ENCODE measurements at places on chromosomes 6 and 20.
A peak's percentile ranks its signal among the peaks of the same experiment; 100 is the strongest.

DNA sequence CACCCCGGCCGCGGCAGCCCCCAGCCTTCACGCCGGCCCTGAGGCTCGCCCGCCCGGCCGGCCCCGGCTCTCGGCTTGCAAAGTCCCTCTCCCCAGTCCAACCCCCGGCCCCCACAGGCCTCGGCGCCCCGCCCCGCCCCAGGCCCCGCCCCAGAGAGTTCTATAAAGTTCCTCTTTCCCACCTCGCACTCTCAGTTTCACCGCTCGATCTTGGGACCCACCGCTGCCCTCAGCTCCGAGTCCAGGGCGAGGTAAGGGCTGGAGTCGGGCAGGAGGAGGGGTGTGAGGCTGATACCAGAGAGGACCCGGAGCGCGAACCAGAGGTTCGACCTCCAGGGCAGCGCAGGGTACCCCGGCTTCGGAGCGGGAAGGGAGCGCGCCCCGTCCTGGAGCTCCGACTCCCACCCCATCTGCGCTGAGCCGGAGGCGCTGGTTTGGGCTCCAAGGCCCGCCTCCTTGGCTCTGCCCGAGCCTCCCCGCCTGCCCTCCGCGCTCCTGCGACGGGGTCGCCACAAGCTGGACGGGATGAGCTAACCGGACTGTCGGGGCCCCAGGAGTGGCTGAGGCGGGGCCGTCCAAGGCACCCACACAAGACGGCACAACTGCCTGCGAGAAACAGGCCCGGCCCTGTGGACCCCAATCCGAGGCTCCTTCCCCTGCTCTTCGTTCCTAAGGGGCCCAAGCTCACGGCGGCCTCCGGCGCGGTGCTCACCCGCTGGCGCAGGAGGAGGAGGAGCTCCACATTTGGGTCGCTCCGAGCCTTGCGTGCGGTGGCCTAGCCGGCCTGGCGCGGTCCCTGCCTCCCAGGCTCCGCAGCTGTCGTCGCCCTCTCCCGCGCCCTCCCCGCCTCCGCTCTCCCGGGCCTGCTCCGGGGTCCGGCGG lies at the start of gene IRF4:
Gene IRF4 (plus strand): TSS at position 194 of the 882 bp plus-strand sequence. CDS start 1,401 bp downstream, outside the sequence.
- peak; percentile 80 for DNase-seq

DNA sequence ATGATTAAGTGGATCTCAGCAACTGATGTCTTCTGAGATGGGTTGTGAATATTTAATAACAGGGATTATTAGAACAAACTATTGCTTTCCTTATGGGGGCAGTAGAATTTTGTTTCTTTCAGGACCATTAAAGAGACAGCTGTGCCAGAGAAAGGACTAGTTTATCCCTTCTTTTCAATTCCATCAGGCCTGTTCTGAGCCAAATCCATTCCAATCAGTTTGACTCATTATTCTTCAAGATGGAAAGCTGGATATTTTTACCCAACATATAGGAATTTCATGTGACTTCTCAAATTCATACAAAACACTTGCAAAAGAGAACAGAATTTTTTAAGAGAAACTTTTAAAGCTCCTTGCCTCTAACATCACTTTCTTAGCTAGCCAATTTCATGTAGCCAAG lies 722.0 kb upstream of the FLRT3 start:
- no peak for DNase-seq

GRCh38 chr6:44012078-44012493 lies 115.2 kb downstream of the MRPL14 start:
- DNase-seq: no peak

DNA sequence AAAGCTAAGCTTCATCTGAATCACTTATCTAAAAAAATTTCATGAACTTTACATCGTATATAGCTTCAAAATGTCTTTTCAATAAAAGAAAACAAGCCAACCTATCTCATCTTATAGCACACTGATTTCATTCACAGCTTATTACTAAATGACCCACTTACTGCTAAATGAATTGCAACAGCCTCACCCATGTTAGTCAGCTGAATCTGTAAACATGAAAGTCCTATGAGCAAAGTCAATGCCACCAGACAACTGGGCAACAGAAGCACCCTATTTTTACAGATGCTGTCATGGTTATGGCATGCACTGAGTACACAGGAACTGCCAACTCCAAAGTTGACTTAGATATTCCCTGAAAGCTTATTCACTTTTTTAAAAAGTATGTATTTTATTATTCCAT lies 41.2 kb upstream of the DST start:
- no peak for DNase-seq

DNA sequence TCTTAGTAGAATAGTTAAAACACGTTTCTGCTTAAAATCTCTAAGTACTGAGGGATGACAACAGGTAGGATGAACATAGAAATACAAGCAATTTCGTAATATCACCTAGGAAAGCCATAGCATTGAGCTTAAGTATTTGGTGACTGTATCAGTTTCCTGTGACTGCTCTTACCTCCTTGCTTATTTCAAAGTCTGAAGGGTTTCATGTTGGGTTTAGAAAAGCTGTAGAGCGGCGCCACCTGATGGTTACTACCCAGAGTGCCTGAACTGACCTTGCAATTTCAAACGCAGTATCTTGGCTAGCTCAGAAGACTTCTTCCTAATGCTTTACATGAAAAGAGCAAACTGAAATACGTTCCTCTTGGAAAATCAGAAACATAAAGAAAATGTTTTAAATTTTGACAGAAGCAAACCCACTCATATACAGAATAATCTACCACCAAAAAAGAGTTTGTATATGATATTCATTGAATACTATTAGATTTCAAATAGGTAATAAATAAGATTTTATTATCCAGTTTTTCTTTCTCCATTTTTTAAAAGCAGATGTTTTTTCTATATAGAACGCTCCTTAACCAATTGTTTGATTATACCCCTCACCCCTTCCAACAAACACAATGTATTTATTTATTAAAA lies 82.3 kb upstream of the RIPOR2 start:
- peak; percentile 83 for DNase-seq

DNA sequence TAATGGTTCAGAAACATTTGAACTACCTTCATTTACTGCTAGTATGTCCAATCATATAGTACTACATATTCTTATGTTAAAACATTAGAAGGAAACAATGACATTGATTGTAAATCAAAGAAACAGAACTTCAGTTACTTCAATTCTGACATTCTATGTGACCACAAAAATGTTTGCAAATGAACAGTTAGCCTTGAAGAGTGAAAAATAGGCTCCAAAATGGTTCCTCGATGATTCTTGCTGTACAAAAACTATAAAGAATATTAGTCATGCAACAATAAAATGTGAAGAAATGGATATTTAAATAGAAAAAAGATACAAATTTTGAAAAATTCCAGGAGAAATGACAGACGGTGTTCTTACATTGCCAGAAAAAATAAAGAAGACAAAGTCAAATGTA lies 686.9 kb downstream of the BCKDHB start:
- no peak for DNase-seq

DNA sequence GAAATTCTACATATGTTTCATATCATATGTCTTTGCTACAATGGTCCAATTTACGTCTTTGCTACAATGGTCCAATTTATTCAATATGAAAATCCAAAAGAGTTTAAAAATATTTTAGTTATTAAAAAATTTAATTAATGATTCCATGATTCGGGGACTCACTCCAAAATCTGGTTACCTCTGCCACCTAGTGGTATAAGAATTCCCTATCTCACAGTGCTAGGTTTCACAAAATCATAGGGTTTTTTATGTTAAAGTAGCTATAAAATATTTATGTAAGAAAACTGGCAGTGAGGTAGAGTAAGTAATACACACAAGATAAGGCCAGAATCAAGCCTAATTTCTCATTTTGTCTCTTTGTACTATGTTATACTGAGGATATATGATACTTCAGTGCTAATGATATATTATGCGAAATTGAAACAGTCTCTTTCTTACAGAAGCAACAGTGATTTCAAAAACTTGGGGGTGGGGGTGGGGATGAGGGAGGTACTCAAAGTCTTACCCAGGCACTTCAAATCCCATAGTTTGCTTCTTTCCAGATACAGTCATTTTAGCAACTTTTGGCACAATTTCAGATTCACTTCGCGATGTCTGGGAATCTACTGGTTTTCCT lies 52.3 kb downstream of the HBS1L start:
- DNase-seq: no peak

- peak; percentile 37 for DNase-seq
These were observed 510 bp downstream of the NDRG3 start for GRCh38 chr20:36745234-36745926.

DNA sequence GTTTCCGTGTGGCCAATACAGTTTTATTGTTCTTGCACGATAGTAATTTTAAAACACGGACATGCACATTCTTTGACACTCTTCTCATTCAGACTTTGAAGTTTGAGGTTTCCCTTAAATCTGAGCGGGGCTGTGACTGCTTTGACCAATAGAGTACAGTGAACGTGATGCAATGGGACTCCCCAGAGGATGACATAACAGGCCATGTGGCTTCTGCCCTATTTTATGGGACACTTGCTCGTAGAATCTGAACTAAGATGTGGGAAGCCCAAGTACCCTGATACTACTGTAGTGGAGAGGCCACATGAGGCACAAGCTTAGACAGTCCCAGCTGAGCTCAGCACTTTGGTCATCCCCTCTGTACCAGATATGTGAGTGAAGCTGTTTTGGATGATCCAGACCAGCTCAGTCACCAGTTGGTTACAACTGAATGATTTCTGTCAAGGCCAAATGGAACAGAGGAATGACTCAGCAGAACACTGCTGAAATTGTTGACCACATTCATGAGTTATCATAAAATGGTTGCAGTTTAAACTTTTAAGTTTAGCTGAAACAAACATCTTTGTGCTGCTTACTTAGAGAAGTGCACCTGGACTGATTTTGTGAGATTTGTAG lies 279.4 kb downstream of the RFPL4B start:
- no peak for DNase-seq

- no peak for DNase-seq
These were observed 109.1 kb upstream of the PLEKHG1 start for GRCh38 chr6:150490586-150490985.

DNA sequence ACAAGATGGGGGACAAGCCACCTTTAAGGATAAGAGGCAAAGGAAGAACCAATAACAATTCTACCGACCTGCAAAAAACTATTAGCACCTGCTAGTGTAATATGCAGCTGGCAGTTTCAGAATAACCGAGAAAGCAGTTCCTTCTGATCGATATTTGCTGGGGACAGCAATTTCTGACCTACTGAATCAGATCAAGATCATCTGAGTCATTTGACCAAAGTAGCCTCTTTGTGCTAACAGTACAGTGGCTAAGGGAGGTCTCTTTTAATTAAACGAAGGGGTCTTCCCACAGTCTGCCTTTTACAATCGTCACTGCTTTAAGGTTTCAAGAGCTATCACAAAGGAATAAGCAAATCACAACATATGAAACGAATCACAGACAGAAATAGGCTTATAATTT lies 318.9 kb downstream of the BTBD9 start:
- DNase-seq: no peak

- DNase-seq: no peak
These were observed 29.6 kb downstream of the PCNA start for GRCh38 chr20:5090191-5090590.

DNA sequence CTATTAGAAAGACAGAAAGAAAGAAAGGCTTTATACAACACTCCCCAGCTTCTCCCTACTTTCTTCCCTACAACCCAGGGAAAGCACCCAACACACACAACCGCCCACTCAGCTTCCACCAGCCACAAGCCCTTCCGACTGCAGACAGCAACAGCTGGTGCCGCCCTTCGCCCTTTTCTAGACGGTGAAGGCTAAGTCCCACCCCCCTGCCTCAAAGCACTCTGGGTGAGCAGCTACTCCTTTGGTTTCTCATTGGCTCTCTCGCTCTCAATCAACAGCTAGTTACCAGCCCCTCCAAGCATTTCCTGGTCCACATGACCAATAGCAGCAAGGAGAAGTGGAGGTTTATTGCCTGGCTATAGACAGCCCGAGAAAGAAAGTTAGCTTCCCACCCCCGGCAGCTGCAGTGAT lies 230.1 kb upstream of the MOCS1 start:
- DNase-seq: no peak

DNA sequence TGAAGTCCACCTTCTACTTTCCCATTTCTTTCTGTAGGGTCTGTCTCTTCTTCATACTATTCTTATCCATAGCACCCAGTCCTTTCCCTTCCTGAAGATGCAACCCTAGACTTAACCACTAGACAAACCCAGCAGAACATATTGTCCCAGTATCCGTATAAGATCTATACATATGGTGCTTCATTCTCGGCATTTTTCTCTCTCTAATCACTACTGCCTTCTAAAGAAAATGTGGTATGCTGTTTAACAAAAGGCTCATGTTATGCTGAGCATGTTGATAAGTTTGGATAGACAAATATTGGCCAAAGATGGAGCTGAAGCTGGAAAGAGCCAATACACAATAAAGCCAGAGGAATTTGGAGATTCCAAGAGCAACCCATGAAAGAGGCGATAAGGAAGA lies 212.6 kb downstream of the MAFB start:
- DNase-seq: no peak

DNA sequence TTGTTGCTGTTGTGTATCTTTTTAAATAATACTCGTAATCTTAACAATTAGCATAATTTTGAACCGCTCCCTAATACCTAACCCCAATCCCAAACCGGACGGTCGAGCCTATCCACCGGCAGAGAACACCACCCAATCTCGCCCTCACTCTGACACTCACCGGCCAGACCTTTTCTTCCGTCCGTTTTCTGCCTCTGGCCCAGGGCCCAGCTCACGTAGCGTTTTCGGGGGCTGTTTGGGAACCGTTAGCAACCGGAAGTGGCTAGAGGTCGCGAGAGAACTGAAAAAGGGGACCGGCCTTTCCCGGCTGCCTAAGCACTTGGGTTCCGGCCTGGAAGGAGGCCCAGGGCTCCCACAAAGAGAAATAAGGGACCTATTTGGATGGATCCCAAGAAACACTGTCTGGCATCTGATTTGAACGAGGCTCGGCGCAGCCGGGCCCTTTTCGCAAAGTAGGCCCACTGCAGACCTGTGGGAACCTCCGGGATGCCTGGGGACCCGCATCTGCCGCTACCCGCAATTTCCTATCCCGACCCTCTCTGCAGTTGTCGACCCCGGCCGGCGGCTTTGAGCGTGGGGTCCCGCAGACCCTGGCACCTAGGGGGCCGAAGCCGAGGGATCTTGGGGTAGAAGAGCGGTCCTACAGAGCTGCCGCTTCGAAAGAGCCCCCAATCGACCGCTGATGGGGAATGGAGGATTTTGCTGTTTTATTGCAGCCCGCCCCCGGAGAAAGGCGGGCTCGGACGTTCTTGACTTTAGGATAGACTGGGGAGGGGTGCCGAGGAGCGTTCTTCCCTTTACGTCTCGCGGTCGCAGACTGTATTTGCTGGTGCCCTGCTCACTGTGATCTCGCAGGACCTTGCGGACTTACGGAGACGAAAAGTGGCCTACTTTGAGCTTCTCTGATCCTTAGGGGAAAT lies 4.8 kb upstream of the ZKSCAN8 start:
- DNase-seq: peak; percentile 85

DNA sequence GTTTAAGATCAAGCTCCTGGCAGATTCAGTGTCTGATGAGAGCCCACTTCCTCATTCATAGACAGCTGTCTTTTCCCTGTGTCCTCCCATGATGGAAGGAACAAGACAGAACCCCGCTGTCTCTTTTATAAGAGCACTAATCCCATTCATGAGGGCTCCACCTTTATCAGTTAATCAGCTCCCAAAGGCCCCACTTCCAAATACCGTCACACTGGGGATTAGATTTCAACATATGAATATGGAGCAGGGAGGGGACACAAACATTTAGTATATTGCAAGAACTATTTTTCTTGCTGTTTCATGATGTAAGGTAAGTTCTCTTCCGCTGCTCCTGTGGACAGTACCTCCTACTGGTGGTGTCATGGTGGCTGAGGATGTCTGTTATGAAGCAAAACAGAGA lies 158.3 kb upstream of the IRAK1BP1 start:
- no peak for DNase-seq

- peak; percentile 67 for DNase-seq
These were observed at the start of gene RIPOR2 for GRCh38 chr6:24935366-24936152. Gene RIPOR2, minus strand, starts transcription at chr6:24935960. Its CDS starts 62 bp downstream, at chr6:24935898.

- DNase-seq: peak; percentile 68
These were observed 483 bp downstream of the NCOA6 start for GRCh38 chr20:34824806-34825529.
